ENCODE measurements at places on chromosomes 7 and 10. TPM values are rescaled to one million over a fixed set of nuclear protein-coding genes. Genes with fewer than 3 reads are reported as not detected.

DNA sequence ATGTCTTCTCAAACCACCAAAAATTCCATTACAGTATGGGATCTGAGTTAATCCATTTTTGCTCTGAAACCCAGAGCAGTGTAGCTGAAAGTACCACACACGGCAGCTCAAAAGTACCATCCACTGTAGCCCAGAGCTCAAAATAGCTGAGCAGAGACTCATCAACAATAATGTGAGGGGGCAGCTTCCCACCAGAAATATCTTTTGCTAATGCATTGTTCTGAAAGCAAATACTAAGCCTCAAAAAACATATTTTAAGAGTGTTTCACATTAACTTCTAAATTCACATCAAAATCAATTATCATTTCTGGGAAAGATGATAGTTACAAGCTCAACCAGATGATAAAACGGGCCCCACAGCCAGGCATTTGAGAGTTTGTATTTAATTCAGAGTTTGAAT, 73.7 kb downstream of the ABLIM1 start:
- DNase-seq: no peak

DNA sequence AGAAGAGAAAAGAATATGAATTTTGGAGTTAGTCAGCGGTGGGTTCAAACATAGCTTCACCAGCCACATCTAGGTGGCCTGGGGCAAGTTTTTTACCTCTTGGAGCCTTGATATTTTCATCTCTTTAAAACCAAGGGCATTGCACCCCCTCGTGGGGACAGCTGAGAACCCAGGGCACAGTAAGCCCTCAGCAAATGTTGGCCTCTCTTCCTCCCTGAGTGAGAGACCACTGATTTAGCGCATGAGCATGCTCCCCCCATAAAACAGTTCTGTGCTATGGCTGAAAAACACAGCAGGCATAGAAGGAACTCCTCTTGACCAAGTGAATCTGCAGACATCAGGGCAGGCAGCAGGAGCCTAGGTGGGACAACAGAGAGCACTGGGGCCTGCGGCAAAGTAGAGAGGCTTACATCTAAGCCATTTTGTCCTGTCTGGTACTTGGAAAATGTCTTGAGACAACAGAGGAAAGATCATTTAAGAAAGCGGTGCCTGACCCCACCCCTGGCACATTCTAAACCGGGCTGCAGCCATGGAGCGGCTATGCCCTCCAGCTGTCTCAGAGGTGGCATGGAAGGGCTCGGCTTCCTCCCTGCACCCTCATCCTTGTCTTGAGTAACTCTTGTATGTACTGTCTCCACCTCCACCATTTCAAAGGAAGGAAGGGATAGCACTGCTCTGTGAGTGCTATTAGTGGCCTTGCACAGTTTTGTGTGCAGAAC, 94.7 kb downstream of the ARHGAP22 start:
- no peak for DNase-seq

DNA sequence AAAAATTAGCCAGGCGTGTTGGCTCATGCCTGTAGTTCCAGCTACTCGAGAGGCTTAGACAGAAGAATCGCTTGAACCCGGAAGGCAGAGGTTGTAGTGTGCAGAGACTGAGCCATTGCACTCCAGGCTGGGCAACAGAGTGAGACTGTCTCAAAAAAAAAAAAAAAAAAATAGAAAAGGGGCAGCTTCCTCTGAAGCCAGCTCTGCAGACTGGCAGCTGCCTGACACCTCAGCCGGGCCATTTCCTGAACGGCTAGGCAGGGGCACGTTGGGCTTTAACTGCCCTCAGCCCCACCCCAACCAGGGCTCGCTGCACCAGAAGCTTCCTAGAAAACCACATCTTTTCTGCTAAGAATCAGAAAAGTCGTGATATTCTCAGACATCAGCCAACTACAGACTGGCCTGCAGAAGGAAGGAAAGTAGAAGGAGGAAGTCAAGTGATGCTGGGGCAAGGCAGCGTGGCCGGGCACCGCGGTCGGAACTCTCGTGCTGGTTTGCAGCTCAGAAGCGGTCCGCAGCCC, 38.0 kb downstream of the PRKAG2 start:
- DNase-seq: no peak

DNA sequence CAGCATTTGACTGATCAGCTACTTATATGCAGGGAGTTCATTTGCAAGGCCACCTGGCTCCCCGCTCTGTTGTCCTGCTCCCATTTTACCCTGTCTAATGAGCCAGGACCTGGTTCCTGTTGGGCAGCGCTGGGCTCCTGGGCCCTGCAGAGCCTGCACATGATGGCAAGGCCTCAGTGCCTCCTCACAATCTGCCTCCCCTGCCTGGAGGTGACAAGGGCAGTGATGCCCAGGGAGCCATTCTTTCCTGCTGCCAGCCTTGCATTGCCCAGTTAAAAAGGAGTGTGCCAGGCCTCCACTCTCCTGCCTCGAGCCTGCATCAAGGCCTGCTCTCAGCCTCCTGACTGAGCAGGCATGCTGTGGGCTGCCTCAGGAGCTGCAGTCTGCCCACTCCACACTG, 28.5 kb downstream of the CHAT start:
- no peak for DNase-seq

DNA sequence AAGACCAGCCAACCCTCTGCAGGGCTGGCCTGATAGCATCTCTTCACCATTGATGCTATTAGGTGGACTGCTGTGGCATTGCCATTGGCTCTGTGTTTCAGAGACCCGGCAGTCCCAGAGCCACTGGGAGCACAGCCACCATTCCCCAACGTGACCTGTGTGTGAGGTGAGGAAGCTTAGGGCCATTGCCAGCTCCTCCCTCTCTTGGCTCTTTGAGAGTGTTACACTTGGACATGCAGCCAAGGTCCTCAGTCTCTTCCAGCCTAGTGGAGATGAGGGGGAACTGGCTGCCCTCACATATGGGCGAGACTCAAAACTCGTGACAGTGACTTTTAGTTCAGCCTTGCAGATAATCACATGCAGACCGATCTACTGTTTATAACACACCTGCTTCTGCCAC, 39.3 kb upstream of the HMX3 start:
- DNase-seq: no peak

GRCh38 chr7:157020514-157021070, 10.1 kb upstream of the MNX1 start:
- no peak for DNase-seq

DNA sequence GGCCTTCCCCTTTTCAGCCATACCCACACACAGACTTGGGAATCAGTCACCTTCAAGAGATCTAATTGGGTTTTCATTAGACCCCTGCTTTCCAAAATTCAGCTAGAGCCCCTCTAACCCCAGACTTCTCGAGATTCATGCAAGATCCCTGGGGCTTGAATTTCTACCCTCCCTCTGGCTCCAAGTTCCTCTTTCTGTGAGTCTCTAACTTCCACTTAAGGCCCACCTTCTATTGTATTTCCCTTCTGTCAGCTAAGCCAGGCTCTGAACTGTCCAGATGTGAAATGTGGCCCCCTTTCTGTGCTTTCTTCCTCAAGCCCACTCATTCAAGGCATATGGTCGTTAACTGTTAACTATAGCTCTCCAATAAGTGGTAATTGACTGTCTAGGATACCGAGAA, 132.2 kb downstream of the ZNF365 start:
- no peak for DNase-seq

The SLC13A1 gene
- total RNA-seq: not detected

The SSC4D gene
- total RNA-seq: 7.4 TPM

The TFAM gene
- 60.7 TPM for total RNA-seq

The PNLIPRP3 gene
- not detected for total RNA-seq

The MKI67 gene
- 48.8 TPM for total RNA-seq

The DENND2A gene
- total RNA-seq: 39.8 TPM

Data from progenitor cell of endocrine pancreas (in vitro differentiated cells).